ENCODE measurements at places on chromosomes 16 and 17. TPM values are rescaled to one million over a fixed set of nuclear protein-coding genes. Genes with fewer than 3 reads are reported as not detected.
A peak's percentile ranks its signal among the peaks of the same experiment; 100 is the strongest.

DNA sequence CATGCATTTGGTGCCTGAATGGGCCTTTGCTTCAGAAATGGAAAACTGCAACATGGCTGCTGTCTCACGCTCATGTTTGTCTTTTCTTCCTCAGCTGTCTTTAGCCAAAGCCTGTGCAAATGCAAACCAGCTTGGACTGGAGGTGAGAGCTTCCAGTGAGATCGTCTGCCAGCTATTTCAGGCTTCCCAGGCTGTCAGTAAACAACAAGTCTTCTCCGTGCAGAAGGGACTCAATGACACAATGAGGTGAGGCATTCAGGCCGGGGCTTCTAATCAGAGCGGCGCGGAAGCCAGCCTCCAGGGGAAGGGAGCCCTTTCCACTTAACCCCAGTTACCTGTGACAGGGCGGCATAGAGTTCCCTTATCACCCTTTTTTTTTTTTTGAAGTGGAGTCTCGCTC, 14.3 kb downstream of the CCNF start:
- DNase-seq: no peak

GRCh38 chr17:80800481-80801391, 190.9 kb upstream of the CHMP6 start:
- DNase-seq: no peak

DNA sequence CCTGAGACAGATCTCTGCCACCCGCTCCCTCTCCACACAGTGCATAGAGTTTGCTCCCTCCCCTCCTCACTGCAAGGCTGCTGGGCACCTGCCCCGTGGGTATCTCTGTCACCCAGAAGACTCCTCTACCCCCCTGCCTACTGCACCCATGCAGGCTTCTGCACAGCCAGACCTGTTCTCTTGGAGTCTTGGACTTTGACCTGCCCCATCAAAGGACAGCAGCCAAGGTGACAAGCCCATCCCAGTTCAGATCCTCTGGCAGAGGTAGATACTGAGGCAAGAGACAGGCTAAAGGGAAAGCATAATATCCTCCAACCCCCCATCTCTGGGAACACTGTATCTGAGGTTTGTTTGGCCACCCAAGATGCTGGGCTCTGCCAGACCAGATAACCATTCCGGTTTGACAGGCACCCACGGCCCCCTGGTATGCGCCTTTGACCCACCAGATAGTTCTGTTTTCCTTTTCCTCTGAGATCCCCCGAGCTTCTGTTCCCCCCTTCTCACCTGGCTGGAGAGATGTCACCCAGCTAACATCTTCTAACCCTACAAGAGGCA, 239.6 kb downstream of the SOX9 start:
- no peak for DNase-seq

- DNase-seq: no peak
Measured at GRCh38 chr17:75737133-75737962, 16.1 kb downstream of the ITGB4 start.

- DNase-seq: no peak
Measured at GRCh38 chr16:84545114-84545737, 40.8 kb upstream of the MEAK7 start.

- peak; percentile 77 for DNase-seq
Measured at GRCh38 chr16:27314161-27314723, 468 bp downstream of the IL4R start.

The KRTAP3-1 gene
- not detected for total RNA-seq

DNA sequence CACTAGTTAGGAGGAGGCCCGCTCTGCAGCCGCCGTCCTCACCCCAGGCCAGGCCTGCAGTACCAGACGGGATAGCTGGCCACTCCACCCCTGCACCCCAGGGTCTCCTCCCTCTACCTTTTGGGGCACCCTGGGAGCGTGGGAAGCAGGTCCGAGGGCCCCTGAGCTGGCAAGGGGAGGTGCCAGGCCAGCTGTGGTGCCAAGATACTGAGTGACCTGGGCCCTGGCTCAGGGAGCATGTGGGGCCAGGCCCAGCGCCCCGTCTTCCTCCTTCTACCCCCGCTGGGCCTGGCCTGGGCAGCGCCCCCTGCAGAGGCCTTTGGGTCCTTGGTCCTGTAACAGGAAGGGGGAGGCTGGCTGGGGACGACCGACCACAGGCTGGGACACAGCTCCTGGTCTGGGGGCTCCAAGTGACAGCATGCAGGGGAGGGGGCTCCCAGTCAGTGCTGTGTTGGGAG, 13.0 kb downstream of the PAM16 start:
- no peak for DNase-seq

- DNase-seq: no peak
Measured at GRCh38 chr17:78715000-78715771, 66.9 kb downstream of the CYTH1 start.
